Epithelial cell of esophagus (primary cell): ENCODE measurements at places on chromosomes 1 and 21.

GRCh38 chr21:42611852-42612251 is 41.6 kb upstream of the PDE9A start:
- no peak for DNase-seq

GRCh38 chr1:26858891-26859640 is 3.9 kb upstream of the SFN start:
- DNase-seq, result peak; percentile 100

DNA sequence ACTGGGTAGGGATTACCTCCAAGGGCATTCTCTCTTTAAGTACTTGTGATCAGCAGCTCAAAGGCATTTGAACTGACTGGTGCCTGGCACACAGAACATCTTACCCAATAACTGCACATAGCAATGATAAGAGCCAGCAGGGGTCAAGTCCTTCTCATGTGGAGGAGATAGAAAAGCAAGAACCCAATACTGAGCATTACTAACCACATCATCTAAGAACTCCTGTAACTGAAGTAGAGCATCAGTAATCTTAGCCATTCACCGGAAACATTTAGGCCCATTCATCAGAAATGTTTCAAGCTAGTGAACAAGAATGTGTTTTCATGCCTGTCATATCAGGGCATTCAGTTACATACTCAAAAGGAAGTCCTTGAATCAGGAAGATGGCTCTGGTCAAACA is 33.6 kb upstream of the THEM4 start:
- DNase-seq, result no peak

GRCh38 chr1:9388335-9389180 is 95.9 kb downstream of the SPSB1 start:
- DNase-seq, result no peak

GRCh38 chr1:101193733-101194169 is 43.1 kb upstream of the S1PR1 start:
- peak; percentile 72 for DNase-seq

GRCh38 chr21:40754466-40754865 is 92.5 kb downstream of the DSCAM start:
- no peak for DNase-seq

- DNase-seq, result peak; percentile 15
Observed at GRCh38 chr1:160161965-160162705, 10.7 kb downstream of the ATP1A4 start.

- no peak for DNase-seq
Observed at GRCh38 chr1:71068325-71069240, 12.3 kb downstream of the ZRANB2 start.

GRCh38 chr21:26849428-26850115 is 4.4 kb upstream of the ADAMTS1 start:
- peak; percentile 67 for DNase-seq
